ENCODE measurements at places on chromosomes 16 and 17.

- no peak for DNase-seq
Observed at GRCh38 chr16:17367923-17368322, 102.8 kb downstream of the XYLT1 start.

DNA sequence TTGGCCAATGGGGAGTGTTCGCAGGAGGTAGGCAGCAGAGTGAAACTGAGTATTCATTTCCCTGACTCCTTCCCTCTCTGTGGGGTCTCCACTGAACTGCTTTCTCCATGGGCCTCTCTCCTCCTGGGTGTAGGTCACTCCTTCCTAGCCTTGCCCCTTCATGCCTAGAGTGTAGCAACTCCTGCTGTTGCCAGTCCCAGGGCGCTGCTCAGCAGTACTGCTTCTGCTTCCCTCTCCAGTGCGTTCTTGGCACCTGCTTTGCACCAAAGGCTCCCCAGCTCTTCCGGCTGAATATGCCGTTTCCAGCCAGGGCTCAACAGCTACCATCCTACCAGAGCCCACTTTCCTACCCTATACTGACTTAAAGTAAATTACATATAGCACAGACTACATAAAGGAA lies 92.2 kb downstream of the MAF start:
- no peak for DNase-seq

- no peak for DNase-seq
Observed at GRCh38 chr17:41511116-41511515, 5.7 kb upstream of the KRT13 start.

- no peak for DNase-seq
Observed at GRCh38 chr16:81608523-81609209, 164.1 kb downstream of the CMIP start.

- no peak for DNase-seq
Observed at GRCh38 chr16:74580833-74581232, 26.1 kb downstream of the GLG1 start.

DNA sequence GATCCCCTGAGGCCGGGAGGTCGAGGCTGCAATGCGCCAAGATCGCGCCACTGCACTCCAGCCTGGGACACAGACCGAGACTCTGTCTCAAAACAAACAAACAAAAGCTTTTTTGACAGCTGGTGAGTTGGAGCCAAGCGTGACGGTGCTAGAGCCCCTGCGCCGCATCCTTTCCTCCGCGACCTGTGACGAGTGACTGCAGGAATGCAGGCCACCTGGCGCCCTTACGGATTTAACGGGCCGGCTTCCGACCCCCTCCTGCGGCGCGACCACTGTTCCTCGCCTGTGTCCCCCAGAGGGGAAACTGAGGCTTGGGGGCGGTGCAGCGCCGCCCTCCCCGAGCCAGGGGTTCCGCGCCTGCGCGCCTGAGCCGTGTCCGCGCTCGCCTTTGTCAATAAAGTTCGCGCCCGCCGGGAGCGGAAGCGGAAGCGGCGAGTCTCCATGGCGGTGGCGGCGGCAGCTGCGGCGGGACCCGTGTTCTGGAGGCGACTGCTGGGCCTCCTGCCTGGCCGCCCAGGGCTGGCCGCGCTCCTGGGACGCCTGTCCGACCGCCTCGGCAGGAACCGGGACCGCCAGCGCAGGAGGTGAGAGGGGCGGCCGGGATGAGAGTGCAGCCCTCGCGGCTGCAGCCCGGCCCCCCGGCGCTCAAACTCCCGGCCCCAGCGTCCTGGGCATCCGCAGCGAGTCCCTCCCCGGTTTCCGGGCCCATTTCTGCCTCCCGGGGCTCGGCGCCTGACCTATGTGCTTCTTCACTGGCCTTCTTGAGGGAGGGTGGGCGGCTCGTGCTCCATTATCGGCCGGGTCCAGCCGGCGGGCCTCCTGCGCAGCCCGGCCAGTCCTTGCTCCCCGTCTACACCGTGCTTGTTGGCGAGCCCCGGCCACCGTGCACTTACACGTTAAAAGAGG lies at the start of gene PGS1:
Gene PGS1, plus strand, starts transcription at position 425 of the 906 bp plus-strand sequence. Its CDS starts 17 bp downstream, at position 442.
- peak; percentile 33 for DNase-seq

DNA sequence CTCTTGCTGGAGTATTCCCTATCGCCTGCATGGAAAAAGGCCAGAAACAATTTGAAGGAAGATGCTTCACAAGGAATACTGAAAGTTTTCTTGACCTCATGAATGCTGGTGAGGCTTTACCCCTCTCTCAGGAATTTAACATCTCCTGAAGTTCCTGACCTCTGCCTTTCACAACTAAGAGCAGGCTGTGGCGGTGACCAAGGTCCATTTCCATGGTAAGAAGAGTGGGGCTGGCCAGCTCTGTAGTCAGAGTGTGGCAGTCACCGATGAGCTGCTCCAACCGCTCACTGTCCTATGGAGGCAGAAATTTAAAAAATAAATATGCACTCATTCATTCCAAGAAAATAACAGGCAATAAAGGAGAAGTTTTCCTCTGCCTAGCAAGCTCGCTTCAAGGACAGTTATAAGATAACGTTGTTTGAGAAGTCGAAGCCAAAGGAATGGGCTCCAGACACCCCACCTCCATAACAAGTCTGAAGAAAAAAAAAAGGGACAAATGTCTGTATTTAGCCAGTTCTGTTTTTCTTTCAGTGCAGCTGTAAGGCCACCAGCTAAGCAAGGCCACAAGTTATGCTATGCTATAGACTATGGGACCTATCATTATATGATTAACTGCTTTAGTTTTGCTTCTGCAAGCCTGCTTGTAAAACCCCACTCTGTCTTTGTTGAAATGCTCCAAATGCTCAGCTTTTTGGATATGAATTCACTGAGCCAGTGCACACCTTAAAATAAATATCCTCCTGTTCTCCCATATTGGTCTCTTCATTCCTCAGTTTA lies 6.0 kb upstream of the CCL4L2 start:
- DNase-seq: no peak

DNA sequence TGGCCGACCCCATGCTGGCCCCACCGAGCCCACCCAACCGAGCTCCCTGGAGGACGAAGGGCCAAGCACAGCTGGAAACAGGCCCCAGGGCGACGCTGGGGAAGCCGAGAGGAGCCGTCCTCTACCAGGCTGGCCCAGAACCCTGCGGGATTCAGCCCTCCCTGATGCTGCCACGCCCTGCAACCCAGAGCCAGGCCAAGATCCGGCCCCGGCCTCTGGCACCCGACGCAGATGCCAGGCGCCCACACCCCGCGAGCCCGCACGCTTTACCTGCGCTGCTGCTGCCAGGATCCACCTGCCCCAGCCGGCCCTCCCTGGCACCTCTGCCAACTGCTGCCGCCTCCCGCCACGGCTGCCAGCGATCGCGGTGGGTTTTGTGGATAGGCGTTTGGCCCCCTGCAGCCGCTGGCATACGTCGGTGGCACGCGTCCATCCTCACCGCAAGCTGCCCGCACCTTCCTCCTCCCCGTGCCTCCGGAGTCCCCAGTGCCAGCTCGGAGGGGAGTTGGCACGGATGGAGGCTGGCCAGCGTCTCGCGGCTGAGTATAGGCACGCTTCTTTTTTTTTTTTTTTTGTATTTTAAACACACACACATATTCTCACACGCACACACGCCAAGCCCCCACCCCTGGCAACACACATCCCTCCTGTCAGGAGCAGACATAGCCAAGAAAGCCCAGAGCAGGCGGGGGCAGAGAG lies 41.3 kb upstream of the ACSF3 start:
- no peak for DNase-seq

- no peak for DNase-seq
Observed at GRCh38 chr17:48719642-48720265, 2.6 kb downstream of the PRAC1 start.

GRCh38 chr16:57867000-57867561 lies 64.8 kb upstream of the KIFC3 start:
- no peak for DNase-seq

DNA sequence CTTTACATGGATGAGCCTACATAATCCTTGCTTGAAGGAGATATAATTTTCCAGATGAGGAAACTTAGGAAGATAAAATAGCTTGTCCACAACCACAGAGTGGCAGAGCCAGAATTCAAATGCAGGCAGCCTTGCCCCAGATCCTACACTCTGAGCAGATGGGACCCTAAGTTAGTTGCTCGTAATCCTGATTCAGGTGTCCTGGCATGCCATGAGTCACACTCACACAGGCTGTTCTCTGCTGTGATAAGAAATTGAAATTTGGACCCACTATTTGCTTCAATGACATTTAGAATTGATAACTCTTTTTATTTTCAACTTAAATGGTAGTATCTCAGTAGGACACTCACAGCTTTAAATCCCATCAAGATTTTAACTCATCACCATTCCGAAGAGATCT lies 150.7 kb upstream of the CACNG5 start:
- no peak for DNase-seq

- DNase-seq: peak; percentile 6
Observed at GRCh38 chr17:42937712-42938596, 26.3 kb downstream of the AARSD1 start.

DNA sequence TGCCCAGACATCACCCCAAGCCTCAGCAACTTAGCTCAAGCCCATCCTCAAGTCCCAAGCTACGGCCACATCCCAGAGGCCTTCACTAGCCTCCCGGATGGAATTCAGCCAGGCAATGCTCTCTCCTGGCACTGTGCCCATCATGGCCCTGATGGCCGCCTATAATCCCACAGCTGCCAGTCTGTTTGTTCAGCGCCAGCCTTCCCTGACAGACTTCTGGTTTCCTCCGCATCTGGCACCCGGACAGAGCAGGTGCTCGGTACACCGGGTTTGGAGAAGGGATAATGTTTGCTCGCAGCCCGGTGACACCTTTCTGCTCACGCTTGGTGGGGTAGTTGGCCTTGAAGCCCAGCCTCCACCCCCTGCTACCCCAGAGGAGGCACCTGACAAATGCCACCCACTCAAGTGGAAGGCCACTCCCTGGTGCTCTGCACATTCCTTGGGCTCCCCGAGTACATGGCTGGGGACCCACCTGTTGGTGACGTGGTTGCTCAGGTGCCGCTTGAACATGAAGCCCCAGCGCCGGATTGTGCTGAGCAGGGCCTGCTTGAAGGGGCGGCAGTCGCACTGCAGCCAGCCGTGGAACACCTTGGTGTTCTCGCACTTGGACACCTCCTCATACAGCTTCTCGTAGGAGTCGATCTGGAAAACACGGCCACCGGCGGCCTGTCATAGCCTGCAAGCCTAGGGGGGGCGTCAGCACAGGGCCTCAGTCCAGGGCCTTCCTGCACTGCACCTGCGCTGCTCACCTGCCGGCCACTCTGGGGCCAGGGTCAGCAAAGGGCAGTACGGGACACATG lies 47.1 kb downstream of the DNAH17 start:
- no peak for DNase-seq

DNA sequence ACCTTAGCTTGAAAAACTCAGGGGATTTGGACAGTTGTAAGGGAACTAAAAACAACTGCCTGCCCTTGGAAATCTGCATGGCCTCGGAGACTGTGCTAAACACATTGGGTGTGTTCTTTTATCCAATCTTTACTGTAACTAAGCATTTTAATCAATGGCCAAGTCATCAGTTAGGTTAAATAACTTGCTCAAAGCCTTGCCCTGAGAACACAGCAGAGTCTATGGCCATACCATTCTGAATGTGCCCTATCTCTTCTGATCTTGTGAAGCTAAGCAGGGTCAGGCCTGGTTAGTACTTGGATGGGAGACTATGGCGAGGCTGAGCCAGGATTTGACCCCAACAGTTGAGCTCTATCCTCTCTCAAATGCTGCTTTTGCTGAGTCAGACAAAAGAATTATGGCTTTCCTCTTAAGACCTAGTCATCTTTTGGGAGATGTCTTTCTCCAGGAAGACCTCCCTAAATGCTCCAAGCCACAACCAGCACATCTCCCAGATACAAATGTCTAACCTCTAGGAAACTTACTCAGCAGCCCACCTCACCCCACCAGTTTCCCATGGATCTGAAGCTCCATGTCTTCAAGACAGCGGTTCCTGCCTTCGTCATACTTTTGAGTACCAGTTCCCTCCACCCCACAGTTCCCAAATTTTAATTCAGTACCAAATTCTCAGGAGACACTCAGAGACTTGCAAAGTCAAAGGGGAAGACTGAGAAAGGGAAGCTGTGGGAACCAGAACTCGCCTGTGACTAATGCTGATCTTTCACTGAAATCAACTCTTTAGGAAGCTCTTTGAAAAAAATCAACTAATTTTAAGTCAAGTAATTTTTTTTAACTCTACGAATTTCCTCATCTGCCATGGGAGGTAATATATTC lies 336.1 kb downstream of the MAF start:
- no peak for DNase-seq

DNA sequence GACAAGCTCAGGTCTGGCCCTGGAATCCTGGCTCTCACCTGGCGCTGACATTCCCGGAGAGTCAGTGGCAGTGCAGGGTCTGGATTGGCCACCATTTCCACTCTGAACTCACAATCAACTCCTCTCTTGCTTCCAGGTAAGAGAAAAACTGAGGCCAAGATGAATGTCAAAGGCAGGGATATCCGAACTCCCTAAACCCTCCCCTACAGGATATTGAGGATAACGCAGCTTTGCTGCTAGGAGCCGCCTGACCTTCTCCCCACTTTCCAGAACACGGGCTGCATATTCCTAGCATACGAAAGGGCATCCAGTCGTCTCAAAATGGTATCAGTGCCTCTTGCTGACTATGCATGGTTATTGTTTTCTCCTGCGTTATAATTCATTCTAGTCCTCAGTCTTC lies 473.4 kb downstream of the SOX9 start:
- DNase-seq: no peak

- DNase-seq: no peak
Observed at GRCh38 chr16:89573826-89574680, 1.5 kb upstream of the CPNE7 start.

DNA sequence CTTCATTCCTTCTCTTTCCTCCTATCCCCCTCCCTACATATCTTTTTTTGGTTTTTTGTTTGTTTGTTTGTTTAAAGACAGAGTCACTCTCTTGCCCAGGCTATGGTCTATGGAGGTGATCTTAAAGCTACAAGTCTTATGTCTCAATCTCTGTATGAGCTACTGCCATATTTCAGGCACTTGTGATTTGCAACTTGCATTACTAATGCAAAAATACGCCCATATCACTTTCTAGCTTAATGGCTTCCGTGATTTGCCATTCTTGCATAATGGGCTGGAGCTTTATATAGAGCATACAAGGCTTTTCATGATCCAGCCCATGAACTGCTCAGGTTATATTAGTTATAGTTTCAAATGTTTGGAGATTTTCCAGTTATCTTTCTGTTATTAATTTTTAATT lies 7.5 kb downstream of the CFAP97D1 start:
- no peak for DNase-seq

DNA sequence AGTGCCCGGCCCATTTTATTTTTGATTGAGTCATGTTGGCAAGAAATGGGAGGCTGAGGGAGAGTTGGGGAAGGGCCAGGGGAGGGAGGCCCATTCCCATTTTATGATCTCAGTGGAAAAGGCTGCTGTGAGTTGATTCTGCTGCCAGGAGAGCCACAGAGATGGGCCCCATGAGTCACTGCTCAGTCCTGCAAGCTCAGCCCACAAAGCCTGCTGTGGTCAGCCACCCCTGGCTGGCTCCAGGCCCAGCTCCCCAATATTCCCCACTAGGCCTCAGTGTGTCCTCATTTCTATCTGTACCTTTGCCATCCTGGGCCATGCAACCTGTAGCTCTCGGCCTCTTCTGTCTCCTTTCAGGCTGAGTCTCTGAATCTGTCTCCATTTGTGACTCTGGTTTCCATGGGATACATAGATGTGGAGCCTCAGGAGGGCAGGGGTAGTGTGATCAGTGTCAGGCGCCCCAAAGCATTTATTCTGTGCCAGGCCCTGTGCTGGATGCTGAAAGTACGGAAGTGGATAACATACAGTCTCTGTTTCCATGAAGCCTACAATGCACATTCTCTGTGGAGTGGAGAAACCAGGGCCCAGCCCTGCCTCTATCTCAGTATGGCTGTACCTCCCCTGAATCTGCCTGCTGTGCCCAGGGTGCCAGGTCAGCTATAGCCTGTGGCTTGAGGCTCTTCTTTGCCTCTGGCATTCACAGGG lies 1.9 kb upstream of the PLEKHG4 start:
- DNase-seq: peak; percentile 80

All from GOT3 (cell line).